Cardiac fibroblast (primary cell): ENCODE measurements at places on chromosomes 7 and 10.

- peak; percentile 6 for DNase-seq
Measured at GRCh38 chr7:118311121-118311836, 86.8 kb downstream of the ANKRD7 start.

DNA sequence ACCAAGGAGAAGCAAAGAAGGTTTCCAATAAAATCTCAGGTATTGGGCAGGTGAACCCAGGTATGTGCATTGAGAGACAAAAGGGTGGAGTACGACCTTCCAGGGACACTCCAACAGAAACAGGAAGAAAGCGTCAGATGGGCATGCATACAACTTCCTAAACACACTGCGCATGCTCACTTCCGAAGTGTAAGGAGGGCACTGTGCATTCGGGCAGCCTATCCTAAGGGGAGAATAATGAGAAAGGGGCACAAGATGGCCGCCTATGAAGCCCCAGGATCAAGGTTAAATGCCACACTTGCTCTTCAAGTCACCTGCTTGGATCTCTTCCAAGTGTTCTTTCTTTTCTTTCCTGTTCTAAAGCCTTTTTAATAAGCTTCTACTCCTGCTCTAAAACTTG lies 39.4 kb upstream of the PRSS1 start:
- no peak for DNase-seq

DNA sequence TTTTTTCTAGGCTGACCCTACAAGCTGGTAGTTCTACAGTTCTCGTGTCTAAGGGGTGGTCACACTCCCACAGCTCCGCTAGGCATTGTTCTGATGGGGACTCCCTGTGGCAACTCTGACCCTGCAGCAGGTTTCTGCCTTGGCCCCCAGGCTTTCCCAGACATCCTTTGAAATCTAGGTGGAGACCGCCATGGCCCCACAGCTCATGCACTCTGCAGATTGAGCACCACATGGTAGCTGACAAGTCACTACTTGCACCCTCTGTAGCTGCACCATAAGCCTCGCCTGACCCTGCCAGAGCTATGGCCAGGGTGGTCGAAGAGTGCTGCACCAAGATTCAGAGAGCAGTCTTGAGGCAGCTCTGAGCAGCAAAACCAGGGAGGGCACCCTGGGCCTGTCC lies 275.6 kb downstream of the LHFPL3 start:
- DNase-seq: no peak

DNA sequence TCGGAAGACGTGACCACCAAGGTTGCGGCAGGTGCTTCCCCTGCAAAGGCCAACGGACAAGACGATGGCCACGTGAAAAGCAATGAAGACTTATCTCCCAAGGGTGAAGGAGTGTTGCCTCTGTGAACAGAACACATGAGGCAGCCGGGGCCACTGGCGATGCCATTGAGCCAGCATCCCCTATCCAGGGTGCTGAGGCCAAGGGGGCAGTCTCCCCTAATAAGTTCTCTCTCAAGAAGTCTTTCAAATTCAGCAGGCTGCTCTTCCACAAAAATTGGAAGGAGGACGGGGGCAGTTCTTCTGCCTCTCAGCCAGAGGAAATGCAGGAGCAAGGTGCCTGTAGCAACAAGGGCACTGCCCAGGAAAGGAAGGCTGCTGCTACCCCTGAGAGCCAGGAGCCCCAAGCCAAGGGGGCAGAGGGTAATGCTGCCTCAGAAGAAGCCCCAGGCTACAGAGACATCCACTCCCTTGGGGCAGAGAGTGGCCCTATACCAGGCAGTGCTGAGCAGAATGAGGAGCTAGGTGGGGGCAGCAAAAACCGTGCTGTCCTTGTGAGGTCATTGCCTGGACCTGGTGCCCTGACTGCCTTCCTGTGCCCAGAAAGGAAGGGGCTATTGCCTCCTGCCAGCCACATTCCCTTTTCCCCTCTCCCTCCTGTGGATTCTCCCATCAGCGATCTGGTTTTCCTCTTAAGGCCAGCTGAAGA lies 17.3 kb downstream of the NT5C2 start:
- DNase-seq: no peak

- DNase-seq: peak; percentile 33
Measured at GRCh38 chr10:19824381-19825342, 8.4 kb downstream of the PLXDC2 start.

- peak; percentile 92 for DNase-seq
Measured at GRCh38 chr7:43658718-43659548, 70.4 kb downstream of the COA1 start.

DNA sequence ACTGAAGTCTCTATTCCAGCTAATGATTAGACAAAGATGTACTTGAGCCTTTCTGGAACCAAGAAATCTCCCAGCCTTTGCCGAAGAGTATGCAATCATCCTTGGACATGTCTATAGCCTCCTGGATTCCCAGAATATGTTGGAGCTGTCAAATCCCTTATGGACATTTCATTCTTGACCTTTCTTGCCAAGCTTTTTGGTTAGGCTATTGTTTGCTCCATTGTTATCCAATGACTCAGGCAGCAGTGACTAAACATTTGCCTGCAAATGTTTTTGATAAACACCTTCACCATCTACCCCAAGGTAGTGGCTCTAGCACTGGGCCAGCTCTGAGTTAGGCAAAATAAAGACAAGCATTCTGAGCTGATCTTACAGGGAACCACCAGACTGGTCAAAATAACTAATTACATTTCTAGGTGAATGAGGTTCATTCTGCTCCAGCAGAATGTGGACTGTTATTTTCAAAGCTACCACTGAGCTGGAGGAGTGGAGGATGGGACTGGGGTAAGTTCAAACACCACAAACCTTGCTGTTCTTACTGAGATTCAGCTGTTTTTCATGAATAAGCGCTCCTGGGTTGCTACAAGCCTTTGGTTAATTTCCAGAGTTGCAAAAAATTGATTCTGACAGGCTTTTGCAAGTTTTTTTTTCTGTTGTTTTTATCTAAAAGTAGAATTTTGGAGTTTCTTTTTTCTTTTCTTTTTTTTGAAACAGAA lies 81.0 kb downstream of the TMEM270 start:
- peak; percentile 76 for DNase-seq

GRCh38 chr7:20268824-20269223 lies 51.6 kb upstream of the MACC1 start:
- no peak for DNase-seq

- DNase-seq: no peak
Measured at GRCh38 chr10:79939969-79940368, 8.9 kb downstream of the SFTPD start.

GRCh38 chr10:31990937-31991336 lies 62.3 kb upstream of the ARHGAP12 start:
- DNase-seq: no peak

- DNase-seq: peak; percentile 42
Measured at GRCh38 chr10:31062856-31063255, 31.2 kb upstream of the ZNF438 start.

GRCh38 chr10:103736763-103737162 lies 118.6 kb downstream of the SH3PXD2A start:
- no peak for DNase-seq

DNA sequence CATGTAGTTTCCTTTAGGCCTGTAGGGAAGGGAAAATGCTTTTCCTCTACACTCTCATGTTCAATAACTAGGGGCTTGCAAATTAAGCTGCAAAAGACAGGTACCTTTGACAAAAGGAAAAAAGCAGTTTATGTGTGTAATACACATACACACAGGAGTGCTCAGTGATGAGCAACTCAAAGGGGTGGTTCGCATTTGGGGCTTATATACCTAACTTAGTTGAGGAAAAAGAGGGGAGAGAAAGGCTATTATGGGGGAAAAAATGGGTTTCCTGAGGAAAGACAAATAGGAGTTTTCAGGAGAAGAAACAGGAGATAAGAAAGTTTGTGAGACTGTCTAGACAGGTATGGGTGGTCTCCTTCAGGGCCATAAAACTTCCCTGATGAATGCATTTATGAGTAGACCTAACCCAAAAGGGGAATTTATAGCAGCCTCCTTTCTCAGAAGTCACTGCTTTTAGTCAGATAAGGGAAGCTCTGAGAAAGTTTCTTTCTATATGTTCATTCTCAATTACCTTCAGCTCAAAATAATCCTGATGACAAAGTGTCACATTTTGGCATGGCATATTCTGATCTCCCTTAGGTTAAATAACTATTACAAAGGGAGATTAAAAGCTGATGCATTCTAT lies 55.2 kb upstream of the EZH2 start:
- no peak for DNase-seq

DNA sequence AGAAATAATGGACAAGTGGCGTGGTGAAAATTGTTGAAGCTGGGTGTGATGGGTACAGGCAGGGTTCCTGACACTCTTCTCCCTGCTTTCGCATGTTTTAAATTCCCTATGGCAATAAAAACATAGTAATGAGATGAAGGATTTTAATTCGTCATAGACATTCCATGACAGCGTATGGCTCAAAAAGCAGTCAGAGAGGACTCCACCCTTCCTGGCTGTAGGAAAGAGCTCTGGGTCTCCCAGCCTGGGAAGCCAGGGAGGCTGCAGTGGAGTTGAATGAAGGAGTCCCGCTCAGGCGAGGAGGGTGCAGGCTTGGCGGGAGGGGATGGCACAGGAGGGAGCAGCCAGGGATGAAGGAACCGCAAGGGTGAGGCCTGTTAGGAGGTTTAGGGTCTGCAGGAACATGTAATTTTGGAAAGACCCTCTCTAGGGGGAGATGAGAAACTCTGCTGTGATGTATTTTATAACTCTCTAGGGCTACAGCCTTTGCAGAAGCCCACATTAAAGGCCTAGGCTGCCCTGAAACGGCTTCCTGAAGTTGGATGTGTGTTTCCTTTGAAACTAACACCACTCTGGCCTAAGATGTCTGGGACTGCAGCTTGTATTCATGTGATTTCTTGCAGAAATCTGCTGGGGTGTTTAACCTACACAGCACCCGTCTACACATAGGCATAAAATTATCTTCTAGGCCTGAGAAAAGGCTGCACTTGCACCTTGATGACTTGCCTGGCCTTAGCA lies 7.6 kb upstream of the LARP4B start:
- no peak for DNase-seq

DNA sequence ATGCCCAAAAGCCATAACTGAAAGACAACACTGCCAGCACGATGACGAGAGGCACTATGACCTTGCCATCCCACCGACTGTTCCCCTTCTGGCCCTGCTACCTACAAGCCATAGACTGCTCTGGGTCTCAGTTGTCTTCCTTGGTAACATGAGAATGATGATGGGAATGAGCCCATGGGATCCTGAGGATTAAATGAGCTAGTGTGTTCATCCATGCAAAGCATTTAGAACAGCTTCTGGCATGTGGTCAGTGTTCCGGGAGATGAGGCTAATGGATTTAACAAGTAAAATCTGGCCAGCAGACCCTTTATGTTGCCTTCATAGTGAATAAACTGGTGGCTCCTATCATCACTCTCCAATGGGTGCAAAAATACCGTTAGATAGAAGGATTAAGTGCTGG lies 62.4 kb upstream of the WDR11 start:
- no peak for DNase-seq

DNA sequence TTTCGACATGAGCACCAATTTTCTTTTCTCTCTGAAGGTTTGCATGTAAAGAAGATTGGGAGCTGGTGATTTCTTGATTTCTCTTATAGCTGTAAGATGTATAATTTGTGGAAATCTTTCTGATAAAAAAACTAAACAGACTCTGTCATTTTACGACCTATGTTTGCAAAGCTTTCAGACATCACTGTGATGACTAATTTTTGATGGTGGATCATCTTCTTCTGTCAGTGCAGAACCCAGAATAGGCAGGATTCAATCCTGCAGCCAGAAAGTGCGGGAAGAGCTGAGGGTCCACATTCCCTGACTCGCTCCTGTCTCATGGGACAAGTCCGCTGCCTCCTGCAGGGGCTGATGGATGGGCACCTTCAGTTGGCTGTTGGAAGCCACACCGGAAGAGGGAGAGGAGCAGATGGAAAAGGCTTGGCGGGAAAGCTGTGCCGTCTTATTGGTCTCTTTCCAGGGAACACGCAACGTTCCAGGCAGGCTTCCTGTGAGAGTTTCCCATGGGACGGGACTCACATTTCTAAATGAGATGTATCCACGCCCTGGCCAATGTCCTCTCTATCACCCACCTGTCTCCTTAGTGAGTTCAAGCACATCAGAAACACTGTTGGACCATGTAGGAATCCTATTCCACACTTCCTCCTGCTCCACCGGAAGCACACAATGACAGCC lies 186.9 kb downstream of the PRPF18 start:
- peak; percentile 59 for DNase-seq

DNA sequence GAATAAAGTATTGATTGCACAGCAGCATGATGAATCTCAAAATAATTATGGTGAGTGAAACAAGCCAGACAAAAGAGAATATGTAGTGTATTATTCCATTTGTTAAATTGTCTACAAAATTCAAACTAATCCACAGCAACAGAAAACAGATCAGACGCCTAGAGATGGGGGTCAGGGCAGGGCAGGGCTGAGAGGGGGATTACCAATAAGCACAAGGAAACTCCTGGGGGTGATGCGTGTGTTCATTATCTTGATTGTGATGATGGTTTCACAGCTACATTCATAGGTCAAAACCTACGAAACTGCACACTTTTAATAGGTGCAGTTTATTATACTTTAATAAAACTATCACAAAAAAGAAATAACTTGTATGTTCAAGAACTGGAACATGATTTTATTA lies 132.7 kb upstream of the CDK6 start:
- no peak for DNase-seq

GRCh38 chr10:55404094-55404493 lies 603.1 kb upstream of the PCDH15 start:
- DNase-seq: no peak

DNA sequence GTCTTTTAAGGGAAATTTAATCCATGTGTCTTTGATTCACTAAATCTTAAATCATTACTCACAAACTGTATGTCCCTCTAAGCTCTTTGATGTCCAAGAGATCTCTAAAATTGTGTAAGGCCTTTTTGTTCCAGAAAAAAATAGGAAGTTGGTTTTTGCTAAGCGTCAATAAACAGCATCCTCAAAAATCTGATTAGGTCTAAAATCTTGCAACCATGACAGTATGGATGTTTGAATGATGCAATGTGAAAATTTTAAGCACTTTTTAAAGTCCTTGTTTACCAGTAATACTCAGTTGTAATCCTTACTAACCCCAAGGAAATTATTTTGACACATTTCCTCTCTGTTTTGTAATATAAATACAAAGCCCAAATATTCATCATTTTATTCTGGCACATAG lies 6.8 kb downstream of the MET start:
- DNase-seq: no peak

DNA sequence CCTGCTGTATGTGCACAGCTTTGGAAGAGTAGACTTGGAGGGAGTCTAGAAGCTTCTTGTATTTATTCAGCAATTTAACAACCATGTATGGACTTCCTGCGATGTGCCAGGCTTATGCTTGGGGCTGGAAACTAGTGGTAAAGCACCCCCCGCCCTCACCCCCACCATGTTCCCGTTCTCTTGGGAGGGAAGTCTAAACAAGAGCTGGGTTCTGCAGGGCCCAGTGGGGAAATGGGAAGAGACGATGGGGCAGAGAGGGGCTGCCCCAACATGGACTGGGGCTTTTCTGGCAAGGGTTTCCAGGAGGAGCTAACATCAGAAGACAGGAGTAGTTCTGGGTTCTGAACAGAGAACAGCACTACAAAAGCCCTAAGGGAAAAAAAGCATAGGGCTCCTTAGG lies 8.0 kb downstream of the RASSF4 start:
- no peak for DNase-seq

DNA sequence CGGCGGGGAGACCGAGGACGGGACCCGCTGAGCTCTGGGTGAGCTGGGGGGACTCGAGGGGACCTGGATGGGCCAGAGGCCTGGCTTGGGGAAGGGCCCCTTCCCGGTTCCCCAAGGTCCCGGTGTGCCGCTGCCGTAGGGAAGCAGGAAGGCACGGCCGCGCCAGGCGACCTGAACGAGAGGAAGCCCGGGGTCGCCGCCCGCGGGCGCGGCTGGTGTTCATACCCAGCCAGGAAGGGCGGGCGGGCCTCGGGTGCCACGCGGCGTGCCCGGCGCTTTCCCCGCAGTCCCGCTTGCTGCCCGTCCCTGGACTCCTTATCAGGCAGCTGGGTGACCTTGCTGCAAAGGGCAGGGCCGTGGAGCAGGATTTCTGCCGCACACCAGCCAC lies 38.0 kb downstream of the ZNF777 start:
- no peak for DNase-seq
